ENCODE measurements at places on chromosomes 1 and 21.
A peak's percentile ranks its signal among the peaks of the same experiment; 100 is the strongest.

DNA sequence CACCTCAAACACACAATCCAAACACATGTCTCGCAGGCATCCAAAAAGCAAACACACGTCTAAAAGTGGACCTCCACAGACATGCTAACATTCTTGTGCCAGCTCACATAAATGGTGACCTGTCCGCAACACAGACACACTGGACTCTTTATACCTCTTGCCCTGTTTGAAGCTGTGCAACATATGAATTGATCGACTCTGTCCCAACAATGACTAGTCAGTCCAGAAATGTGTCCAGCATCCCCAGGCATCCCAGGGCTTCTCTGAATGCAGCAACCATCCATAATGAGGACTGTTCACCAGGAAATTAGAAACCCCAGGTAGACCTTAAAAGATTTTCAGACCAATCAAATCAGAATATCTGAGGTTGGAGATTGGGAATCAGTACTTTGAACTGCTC, 3.2 kb downstream of the DDR2 start:
- DNase-seq, result peak; percentile 31
- peak overlapping the region; percentile 76 for H3K4me3 ChIP-seq
- no peaks in the 10 kb centered on the region for H3K27me3 ChIP-seq
- H3K36me3 ChIP-seq, result no peaks in the 10 kb centered on the region

- no peaks in the 10 kb centered on the region for H3K36me3 ChIP-seq
- no peak overlapping the region for H3K4me3 ChIP-seq
- H3K4me1 ChIP-seq, result no peaks in the 10 kb centered on the region
- DNase-seq, result no peak
- H3K27me3 ChIP-seq, result peaks cover 24% of the 10 kb centered on the region
Measured at GRCh38 chr1:229093238-229093540, 177.7 kb upstream of the RAB4A start.

GRCh38 chr1:53984726-53985125, 33.3 kb downstream of the LDLRAD1 start:
- H3K27me3 ChIP-seq, result no peaks in the 10 kb centered on the region
- peaks cover 2% of the 10 kb centered on the region for H3K4me1 ChIP-seq
- H3K27ac ChIP-seq, result no peak overlapping the region
- no peaks in the 10 kb centered on the region for H3K36me3 ChIP-seq

GRCh38 chr1:119622311-119623192, 25.5 kb downstream of the ZNF697 start:
- H3K4me3 ChIP-seq, result no peak overlapping the region
- DNase-seq, result no peak
- H3K27me3 ChIP-seq, result no peaks in the 10 kb centered on the region
- H3K4me1 ChIP-seq, result peaks cover 13% of the 10 kb centered on the region
- H3K36me3 ChIP-seq, result peaks cover 35% of the 10 kb centered on the region

- H3K4me1 ChIP-seq, result no peaks in the 10 kb centered on the region
- DNase-seq, result peak; percentile 84
- H3K27ac ChIP-seq, result peak overlapping the region; percentile 95
- peak overlapping the region; percentile 50 for H3K4me3 ChIP-seq
- H3K36me3 ChIP-seq, result no peaks in the 10 kb centered on the region
Measured at GRCh38 chr1:155859881-155860871, 809 bp downstream of the SYT11 start.

DNA sequence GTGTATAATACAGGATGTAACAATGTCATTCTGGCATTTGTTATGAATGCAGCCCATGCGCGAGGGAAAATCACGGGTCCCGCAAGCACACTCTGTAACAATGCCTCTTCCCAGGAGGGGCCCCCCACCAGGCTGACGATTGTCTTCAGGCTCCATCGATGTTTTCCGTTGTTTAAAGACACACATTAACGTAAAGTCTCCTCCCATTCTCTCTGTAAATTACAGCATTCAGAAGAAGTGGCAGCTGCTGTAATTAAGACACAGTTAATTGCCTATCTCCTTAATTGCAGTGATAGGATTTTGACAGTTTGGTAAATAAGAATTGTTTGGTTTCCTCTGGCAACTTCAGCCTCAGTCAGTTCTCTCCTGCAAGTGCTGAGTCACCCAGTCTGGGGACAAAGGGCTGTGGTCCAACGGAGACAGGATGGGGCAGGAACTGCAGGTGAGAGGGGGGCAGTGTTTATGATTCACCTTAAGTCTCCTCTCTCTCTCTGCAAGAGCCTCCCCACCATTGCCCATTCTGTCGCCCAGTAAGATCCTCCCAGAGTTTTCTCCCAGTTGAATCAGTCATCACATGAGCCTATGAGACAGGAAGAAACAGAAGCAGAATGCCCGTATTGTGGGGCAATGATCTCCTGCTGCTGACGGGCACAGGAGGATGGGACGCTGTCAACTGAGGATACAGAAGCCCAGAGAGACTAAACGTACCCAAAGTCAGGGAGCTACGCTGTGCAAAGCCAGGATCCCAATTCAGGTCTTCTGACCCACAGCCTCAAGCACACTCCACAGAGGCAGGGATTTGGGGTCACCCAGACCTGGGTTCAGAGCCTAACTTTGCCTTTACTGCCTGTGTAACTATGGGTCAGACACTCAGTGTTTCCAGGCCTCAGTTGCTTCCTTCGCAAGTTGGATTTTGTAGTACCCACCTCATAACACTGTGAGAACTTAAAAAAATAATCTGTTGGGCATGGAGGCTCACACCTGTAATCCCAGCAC, 110.0 kb downstream of the ADSS2 start:
- peaks cover 2% of the 10 kb centered on the region for H3K4me1 ChIP-seq
- H3K27ac ChIP-seq, result no peak overlapping the region
- H3K4me3 ChIP-seq, result no peak overlapping the region
- H3K36me3 ChIP-seq, result no peaks in the 10 kb centered on the region

GRCh38 chr21:45578176-45578801, 36.0 kb upstream of the SLC19A1 start:
- DNase-seq, result no peak
- H3K27me3 ChIP-seq, result peaks cover 57% of the 10 kb centered on the region

DNA sequence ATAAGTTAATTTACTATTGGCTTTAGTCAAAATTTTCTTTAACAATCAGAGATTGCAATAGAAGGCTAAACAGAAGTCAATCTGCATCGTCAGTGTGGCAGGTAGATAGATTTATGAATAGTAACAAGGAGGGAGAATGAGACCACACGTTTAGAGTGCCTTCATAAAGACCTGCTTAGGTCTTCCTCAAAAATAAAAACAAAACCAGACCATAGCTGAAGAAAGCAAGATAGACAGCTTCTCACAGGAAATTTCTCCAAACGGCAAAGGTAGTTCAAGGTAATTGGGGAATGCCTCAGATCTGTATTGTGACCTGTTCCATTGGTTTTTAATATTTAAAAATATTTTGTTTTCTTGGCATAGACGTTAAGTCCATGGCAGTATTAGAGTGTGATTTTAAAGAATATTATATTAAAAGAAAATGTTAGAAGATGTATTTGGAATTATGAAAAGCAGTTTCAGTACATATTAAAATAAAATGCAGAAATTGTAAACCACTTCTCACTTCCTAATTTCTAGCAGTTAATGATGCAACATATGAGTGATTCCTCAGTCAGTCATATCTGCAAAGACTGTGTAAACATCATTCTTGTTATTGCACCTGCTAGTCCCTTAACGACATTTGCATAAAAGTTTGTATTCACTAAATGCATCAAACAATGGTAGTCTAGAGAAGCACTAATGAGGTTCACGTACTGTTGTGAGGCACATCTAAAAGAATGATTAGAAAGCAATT, 278.0 kb downstream of the HLX start:
- no peaks in the 10 kb centered on the region for H3K36me3 ChIP-seq
- peaks cover 2% of the 10 kb centered on the region for H3K4me1 ChIP-seq
- no peak overlapping the region for H3K27ac ChIP-seq
- no peak for DNase-seq
- H3K4me3 ChIP-seq, result no peak overlapping the region

DNA sequence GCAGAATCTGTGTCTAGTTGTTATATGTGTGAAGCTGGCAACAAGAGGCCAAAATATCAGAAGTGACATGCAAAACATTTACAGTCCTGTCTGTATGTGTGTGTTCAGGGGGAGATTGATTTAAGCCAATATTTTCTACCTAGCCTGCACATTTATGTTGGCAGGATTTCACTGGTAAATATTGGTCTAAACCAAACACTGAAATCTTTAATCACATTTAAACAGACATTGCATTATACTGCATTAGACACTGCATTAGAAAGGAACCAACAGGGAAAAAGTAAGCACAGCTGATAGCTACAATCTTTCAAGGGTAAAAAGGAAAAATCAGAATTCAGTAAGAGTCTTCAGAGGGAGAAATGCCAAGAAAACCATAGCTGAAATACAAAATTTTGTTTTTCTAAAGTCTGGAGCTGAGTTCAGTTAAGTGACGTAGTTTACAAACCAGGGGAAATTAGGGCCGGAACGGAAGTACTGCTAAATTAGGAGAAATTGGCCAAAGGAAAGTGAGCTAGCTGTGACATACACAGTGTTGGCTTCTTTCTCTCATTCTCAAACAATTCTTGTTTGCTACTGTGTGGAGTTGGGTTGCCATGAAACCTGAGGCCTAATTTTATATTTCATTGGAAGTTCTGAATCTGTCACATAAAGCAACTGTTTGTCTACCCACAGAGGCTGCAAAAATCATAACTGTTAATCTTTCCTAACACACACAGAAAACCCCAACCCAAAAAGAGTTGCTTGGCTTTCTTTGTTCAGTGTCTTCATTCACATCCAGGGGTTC, 217.3 kb upstream of the SGIP1 start:
- H3K27me3 ChIP-seq, result no peaks in the 10 kb centered on the region
- no peak overlapping the region for H3K4me3 ChIP-seq
- peak; percentile 23 for DNase-seq
- no peak overlapping the region for H3K27ac ChIP-seq

Measured in IMR-90 (cell line).